ENCODE measurements at places on chromosomes 16 and 17. TPM values are rescaled to one million over a fixed set of nuclear protein-coding genes. Genes with fewer than 3 reads are reported as not detected.

The CDRT15 gene
- not detected for total RNA-seq

The GOSR1 gene
- 64.9 TPM for total RNA-seq

The CSNK2A2 gene
- 101 TPM for total RNA-seq

The CSF3 gene
- not detected for total RNA-seq

The NGFR gene
- 2.7 TPM for total RNA-seq

The NAA60 gene
- 71.3 TPM for total RNA-seq

The CD300C gene
- total RNA-seq = not detected

The TMC6 gene
- 125 TPM for total RNA-seq

The TBC1D3L gene
- 61.8 TPM for total RNA-seq

DNA sequence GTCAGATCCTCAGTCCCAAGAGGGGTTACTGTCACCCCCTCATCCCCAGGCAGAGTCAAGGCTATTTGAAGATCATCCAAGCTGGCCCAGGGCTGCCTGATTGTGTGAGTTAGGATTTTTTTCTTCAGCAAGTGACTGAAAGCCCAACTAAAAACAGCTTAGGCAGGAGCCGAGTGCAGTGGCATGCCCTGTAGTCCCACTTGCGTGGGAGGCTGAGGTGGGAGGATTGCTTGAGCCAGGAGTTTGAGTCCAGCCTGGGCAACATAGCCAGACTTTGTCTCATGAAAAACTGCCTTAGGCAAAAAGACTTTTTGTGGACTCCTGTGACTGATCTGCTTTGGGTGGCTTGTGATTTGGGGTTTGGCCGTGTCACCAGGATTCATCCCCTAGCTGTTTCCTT is 19.9 kb downstream of the PGS1 start:
- DNase-seq = no peak

- peak; percentile 38 for DNase-seq
Observed at GRCh38 chr16:22008215-22009059, 526 bp downstream of the MOSMO start.

DNA sequence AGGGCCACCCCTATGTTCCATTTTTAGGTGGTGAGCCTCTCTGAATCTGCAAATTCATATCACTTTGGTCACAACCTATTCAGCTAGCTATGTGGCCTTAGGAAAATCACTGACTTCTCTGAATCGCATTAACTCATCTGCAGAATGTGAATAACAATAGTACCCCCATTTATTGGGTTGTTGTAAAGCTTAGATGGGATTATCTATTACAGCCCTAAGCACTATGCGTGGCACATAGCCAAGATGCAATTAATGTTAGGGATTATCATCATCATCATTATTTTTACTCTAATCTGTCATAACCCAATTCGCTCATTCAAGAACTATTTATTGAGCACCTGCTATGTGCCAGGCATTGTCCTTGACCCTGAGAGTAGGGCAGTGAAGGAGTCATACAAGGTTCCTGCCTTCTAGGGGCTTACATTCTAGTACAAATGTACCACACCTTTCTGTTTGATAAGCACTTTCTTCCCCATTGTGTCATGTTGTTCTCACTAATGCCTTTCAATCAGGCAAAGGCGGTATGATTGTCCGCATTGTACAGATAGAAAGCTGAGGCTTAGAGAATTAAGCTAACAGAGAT is 38.5 kb downstream of the CHD9 start:
- DNase-seq = no peak

DNA sequence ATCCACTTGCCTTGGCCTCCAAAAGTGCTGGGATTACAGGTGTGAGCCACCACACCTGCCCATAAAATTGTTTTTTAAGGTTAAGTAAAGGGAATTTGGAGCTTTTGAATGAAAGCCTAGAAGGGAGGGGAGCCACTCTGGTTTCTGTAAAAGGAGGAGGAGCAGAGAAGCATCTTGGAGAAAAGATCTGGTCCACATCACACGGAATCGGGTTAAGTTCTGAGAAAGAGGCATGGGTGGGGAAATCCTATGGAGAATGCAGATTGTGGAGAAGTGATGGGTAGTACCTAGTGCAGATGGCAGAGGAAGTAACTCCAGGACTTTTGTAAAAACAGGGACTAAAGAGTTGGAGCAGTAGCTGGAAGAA is 18.3 kb upstream of the CEP112 start:
- DNase-seq = no peak

GRCh38 chr17:4551141-4551540 is 4.0 kb downstream of the MYBBP1A start:
- no peak for DNase-seq

DNA sequence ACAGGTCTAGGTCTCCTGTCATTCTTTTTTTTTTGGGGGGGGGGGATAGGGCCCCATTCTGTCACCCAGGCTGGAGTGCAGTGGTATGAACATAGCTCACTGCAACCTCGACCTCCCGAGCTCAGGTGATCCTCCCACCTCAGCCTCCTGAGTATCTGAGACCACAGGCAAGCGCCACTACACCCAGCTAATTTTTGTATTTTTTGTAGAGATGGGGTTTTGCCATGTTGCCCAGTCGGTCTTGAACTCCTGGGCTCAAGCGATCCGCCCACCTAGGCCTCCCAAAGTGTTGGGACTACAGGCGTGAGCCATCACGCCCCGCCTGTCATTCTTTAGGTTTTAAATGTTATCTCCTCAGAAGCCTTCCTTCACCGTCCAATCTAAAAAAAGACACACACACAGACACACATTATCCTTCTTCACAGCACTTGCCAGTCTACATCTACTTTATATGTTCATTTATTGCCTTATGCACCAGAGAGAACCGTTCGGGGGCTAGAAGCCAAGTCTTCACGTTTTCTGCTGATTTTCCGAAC is 694 bp downstream of the MRPL27 start:
- DNase-seq = no peak

DNA sequence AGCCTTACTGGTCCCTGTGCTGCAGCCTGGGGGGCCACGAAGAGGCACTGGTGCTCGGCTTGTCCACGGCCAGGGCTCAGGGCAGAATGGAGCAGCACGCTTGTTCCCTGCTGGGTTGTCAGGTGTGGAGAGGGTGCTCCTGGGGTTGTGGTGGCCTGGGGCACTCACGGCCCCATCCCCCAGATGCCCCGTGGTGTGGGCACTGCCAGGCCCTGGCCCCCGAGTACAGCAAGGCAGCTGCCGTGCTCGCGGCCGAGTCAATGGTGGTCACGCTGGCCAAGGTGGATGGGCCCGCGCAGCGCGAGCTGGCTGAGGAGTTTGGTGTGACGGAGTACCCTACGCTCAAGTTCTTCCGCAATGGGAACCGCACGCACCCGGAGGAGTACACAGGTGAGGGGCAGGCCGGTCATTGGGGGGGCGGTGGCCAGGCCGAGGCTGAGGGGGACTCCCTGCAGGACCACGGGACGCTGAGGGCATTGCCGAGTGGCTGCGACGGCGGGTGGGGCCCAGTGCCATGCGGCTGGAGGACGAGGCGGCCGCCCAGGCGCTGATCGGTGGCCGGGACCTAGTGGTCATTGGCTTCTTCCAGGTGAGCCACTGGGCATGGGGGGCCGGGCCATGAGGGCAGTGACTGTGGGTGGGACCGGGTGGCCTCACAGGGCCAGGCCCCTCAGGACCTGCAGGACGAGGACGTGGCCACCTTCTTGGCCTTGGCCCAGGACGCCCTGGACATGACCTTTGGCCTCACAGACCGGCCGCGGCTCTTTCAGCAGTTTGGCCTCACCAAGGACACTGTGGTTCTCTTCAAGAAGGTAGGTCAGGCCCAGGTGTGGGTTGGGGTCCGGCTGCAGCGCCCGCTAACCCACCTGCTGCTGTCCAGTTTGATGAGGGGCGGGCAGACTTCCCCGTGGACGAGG is 1.5 kb downstream of the PDIA2 start:
- DNase-seq = no peak

DNA sequence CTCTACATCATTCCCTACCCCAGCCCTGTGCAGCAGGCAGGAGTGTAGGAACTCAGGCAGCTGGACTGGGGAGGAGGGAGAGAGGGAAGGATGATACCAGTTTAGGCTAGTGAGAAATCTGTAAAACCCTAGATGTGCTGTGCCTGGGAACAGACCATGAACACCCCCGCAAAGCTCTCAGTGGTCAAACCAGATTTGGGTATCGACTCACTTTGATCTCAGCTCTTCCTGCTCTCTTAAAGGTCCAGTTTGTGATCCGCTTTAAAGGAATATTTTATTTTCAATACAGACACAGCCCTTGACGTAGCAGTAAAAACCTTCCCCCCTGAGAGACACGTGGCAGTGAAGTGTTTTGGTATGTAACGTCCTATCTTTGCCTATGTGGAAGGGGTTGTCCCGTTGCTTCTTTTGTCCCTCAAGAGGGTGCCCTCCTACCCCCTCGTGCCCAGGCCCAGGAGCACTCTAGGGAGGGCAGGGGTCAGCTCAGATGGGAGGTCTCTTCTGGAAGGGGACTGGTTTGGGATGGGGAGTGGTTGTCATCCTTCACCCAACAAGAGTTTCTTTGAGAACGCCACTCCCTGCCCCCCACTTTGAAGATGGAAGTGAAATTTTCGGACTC is 19.3 kb upstream of the TBX2 start:
- DNase-seq = no peak

- DNase-seq = no peak
Observed at GRCh38 chr17:14458724-14459123, 157.8 kb downstream of the HS3ST3B1 start.
